Stimulated activated CD4-positive, alpha-beta T cell treated with anti-CD3 and anti-CD28 coated beads, Interleukin-1b, Interleukin-23, amount 100 ng/mL, for 1 hour (primary cell): ENCODE measurements at places on chromosomes 2 and 18.
A peak's percentile ranks its signal among the peaks of the same experiment; 100 is the strongest.

DNA sequence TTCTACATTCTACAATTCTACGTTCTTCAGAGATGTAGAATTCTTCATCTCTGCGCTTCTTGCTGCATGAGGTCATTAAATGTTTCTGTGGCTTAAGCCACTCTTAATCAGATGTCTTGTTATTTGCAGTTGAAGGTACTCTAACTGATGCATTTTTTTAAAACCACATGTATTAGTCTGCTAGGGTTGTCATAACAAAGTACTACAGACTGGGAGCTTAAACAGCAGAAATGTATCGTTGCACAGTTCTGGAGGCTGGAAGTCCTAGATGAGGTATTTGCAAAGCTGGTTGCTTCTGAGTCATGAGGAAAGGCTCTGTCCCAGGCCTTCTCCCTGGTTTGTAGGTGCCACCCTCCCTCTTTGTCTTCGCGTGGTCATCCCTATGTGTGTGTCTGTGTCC is 176.3 kb upstream of the GLI2 start:
- DNase-seq, result no peak

- DNase-seq, result no peak
These were observed 83.8 kb downstream of the TMEM247 start for GRCh38 chr2:46563186-46563585.

GRCh38 chr18:12686100-12686499 is 16.4 kb downstream of the CEP76 start:
- no peak for DNase-seq

DNA sequence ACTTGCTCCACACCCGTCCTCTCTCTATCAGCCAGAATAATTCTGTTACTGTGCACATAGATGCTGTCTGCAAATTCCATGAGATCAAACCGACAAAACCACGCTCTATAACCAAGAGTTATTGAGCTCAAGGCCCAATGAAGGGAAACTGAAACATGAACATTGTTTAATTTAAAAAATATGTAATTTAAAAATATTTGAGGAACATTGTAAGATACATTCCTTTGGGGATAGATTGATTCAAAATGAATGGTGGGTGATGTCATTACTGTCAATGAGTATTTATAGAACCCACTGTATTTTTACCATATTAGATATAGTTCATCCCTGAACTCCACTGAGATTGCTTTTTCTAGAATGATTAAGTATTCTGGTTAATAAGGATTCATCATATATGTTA is 50.4 kb downstream of the NCKAP5 start:
- no peak for DNase-seq

DNA sequence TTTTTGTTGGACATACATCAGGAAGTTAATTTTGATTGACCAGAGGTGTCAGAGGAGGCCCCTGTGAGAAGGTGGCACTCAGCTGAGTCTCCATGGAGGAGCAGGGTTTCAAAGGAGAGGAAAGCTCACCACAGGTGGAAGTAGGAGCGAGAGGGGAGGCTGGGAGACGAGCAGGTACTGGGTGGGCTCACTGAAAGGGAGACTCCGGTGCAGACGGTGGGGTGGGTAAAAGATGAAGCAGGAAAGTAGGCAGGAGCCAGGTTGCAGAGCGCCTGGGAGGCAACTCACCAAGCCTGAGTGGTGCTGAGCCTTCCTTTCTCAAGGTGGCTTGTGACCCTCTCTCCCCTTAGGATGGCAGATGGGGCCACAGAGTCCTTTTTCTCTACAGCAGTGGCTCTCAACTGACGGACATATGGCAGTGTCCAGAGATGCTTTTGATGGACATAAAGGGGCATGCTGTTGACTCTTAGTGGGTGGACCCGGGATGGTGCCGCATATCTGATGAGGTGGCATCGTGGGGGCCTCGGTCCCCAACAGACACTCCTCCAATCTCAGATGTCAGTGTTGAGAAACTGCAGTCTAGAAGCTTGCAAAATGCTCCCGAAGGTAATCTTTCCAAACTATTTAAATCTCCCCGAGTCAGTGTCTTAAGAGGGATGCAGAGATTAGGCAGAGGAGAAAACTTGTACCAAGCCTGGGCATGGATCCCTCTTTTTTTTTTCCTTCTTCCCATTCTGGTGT is 64.0 kb downstream of the LPIN1 start:
- DNase-seq, result no peak

GRCh38 chr2:2709431-2709770 is 378.3 kb upstream of the MYT1L start:
- no peak for DNase-seq

DNA sequence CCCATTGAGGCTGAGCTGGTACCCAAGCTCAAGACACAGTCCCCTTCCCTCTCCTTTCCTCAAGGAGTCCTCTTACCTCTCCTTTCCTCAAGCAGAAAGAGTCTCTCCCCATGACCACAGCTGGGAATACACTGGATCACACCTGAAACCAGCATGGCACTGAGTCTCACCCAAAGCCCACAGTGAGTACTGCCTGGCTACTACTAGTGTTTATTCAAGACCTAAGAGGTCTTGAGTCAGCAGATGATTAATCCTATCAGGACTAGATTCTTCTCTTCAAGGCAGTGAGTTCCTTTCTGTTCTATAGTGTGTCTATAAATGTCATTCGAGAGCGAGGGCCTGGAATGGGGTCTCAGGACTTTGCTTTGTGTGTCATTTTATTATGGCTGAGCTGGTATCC is 111.4 kb downstream of the METTL4 start:
- DNase-seq, result no peak

DNA sequence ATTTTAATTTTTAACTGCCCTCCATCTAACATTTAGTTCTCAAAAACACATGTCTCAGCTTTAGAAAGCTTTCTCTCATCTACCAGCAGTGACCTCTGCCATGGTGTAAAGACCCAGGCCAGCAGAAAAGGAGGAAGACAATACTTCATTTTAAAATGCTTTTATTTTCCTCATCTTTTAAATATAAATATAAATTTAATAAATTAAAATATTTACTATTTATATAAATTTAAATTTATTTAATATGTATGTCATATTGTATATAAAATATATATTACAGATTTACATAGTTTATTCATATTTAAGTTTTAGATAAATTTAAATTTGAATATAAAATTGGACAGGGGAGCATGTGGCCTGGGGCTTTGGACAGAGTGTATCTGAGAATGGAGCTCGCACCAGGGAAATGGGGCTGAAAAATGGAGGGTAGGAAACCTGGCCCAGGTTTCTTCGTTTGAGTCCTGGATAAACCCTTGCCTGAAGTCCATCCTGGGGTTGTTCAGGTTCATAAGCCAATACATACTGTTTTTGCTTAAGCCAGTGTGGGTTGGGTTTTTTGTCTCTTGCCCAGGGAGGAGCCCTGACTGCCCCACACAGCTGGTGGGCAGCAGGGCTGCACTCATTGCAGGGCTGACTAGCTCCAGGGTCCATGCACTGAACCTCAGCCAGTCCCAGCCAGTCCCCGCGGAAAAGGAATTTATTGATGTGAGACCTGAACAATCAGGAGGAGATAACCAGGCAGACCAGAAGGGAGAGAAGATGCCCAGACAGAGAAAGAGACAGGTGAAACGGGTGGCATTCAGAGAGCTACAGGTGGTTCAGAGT is 77.3 kb upstream of the LAPTM4A start:
- no peak for DNase-seq

GRCh38 chr2:220419647-220420046 is 792.2 kb downstream of the SLC4A3 start:
- DNase-seq, result no peak

- DNase-seq, result no peak
These were observed 448.6 kb downstream of the BCL11A start for GRCh38 chr2:60104514-60105505.

- DNase-seq, result peak; percentile 35
These were observed at the start of gene ITGA6 for GRCh38 chr2:172427256-172427989. Gene ITGA6 (plus strand): TSS chr2:172427586.

GRCh38 chr18:25281556-25281955 is 70.4 kb downstream of the ZNF521 start:
- DNase-seq, result no peak

DNA sequence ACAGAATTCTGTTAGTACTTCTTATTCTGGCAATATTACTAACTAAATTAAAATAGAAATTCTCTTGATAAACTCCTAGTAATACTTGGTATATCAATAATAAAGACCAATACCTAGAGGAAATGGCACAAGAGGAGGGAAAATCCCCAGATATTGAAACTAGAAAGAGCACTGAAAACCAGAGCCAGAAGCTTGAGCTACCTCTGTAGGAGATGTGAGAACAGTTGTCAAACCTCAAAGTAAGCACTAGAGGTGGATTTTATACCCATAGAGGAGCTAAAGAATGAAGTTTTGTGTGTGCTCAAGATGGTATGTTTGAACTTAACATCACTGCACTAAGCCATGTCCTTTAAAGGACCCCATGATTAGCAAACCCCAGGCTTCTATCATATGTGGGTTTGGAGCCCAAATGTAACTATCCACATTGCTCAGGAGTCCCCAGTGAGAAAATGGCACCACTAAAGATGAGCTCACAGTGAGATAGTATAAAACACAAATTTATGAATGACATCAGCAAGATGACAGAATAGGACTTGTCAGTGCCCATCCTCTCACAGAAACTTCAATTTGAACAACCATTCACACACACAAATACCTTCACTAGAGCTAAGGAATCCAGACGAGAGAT is 122.1 kb downstream of the PKP4 start:
- no peak for DNase-seq

DNA sequence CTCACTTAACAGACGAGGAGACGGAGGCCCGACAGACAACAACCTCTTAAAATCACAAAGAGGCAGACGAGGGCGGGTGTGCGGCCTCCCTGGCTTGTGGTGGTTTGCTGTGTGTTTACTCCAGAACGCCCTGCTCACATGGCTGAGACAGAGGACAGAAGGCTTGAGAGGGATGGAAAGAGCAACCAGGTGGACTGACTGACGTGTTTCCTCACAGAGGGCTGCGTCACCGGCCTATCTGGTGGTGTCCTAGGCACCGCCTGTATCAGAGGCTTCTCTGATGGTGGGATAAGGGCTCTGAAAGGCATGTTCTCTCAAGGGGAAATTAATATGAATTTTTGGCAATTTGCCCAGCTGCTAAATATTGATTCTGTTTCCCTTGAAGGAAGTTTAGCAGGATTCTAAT is 47.0 kb upstream of the RALBP1 start:
- no peak for DNase-seq

GRCh38 chr2:219182331-219183150 is 4.5 kb downstream of the RETREG2 start:
- no peak for DNase-seq

DNA sequence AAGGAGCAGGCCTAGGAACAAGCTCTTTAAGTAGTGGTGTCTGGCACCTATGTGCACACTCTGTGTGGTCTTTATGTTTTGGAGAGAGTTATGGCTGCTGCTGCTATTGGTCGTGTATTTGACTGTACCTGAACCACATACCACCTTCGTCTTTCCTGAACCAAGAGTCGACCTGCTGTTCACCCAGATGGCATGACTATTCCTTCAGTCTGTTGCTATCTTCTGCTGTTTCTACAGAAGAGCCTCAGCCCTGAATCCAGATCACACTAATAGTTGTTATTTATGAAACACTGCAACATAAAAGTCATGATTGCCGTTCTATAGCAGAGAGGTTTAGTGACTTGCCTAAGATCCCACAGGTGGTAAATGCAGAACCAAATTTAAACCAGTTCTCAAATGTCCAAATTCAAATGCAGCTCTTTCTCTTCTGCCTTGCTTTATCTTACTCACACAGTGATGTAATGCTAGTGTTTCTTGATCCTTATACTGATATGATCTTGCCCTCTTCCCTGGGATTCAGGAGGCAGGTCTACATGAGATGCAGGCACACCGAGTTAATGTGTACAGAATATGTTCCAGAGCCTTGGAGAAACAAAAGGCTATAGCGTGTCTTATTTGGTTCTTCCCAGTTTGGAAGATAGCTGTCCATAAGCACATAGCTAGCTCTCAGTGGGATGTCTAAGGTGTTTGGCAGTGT is 122.1 kb upstream of the FOSL2 start:
- DNase-seq, result no peak

DNA sequence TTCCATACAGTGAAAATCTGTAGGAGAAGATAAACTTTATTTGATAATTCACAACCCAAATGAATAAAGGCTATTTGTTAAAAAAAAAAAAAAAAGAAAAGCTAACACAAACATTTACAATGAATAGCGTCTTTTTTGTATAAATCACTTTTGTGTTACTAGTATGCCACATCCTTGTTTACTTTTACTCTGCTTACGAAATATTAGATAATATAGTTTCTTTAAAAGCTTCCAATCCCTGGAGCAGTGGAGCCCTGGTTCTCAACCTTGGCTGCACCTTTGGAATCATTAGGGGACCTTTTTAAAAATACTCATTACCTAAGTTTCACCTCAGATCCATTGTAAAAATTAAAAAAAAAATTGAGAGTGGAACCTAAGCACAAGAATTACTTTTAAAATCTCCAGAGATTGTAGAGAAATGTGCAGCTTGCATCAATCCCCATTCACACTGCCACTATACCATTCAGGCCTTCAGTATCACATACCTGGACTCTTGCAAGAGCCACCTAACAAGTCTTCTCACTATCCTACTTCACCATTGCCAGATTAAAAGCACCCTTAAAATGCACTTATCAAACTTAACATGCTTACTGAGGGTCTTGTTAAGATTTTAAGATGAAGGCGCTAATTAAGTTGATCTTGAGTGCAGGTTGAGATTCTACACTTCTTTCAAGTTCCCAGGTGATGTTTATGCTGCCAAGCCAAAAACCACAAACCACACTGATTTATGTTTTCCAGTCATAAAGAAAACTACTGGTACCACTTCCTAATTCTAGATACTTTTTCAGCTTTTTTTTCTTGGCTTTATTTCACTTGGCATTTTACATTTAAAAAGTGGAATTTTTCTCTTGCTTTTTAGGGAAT is 59.7 kb upstream of the ZC3H15 start:
- DNase-seq, result no peak

DNA sequence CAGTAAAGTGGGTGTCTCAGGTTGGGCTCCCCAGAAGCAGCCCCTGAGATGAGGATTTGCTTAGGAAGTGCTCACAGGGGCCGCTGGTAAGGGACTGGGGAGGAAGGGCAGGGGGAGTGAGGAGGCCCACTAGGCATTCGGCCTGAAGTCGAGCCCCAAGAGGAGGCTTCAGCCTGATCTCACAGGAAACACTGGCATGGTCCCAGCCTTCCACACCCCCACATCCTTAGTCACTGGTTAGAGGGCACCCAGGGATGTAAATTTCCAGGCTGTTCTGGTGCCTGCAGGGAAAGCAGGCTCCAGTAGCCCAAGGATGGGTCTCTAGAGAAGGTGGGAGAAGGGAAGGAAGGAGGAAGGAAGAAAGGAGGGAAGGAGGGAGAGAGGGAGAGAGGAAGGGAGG is 22.4 kb upstream of the KCNK3 start:
- DNase-seq, result no peak

- DNase-seq, result no peak
These were observed 62.1 kb downstream of the TMEM17 start for GRCh38 chr2:62443886-62444285.

GRCh38 chr2:64841461-64841860 is 147.7 kb upstream of the SLC1A4 start:
- DNase-seq, result no peak
